Neural progenitor cell (in vitro differentiated cells): ENCODE measurements at places on chromosomes 3 and 15. TPM values are rescaled to one million over a fixed set of nuclear protein-coding genes. Genes with fewer than 3 reads are reported as not detected.
A peak's percentile ranks its signal among the peaks of the same experiment; 100 is the strongest.

Gene CTXN2
- total RNA-seq, result 0.03 and 0.60 TPM in 2 replicates

Gene TGM4
- 0.04 and 0.12 TPM in 2 replicates for total RNA-seq

DNA sequence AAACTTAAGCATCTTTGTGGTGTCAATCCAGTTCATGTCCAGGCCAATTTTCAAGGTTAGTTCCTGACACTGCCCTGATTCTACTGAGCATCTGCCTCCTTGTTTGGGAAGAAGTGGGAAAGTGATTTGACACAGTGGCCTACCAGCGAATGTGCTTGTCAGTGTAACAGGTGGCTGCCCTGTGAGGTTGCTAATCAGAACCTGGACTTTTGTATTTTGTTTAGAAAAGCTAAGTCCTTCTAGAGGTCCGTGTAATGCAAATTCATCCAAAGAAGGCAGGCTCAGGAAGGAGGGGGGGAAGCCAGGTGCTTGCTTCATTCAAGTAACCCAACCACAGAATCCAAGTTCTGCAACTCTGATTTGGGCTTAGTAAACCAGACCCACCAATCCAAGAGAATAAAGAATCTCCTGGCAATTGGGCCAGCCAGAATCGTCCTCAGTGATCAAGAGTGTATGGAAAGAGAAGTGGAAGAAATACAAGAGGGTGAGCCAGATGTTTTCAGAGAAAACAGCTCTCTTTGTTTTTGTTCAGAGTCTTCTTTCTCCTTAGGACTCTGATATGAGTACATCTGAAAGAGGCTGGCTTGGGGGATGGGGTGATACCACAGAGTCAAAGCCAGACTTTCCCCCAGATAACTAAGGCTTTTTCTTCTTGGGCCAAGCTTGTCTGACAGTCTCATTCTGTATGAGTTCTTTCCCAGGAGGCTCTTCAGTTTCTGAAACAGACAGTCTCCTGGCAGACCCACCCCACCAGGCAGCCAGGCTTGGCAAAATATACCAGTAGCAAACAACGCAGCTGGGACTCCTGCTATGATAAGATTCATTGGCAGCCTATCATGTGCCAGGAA, 508.9 kb upstream of the TBL1XR1 start:
- DNase-seq, result no peak

DNA sequence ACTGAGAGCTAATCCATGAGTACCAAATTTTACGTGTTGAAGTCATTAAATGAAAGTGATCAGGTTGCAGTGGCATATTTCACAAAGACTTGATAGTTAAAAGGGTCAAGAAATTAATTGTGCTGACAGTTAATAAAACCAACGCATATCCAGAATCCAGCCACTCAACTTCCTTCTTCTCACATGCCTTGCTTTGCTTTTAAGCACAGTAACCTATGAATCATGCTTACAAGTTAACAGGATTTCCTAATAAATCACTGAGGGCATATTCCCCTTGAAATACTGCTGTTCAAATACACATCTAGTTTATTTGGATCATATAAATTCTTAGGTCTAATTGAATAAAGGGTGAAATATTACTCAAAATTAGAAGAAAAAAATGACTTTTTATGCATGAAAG, 801.5 kb upstream of the EPHA6 start:
- DNase-seq, result no peak

- no peak for DNase-seq
These were observed 26.7 kb upstream of the SLC41A3 start for GRCh38 chr3:126110431-126111125.

DNA sequence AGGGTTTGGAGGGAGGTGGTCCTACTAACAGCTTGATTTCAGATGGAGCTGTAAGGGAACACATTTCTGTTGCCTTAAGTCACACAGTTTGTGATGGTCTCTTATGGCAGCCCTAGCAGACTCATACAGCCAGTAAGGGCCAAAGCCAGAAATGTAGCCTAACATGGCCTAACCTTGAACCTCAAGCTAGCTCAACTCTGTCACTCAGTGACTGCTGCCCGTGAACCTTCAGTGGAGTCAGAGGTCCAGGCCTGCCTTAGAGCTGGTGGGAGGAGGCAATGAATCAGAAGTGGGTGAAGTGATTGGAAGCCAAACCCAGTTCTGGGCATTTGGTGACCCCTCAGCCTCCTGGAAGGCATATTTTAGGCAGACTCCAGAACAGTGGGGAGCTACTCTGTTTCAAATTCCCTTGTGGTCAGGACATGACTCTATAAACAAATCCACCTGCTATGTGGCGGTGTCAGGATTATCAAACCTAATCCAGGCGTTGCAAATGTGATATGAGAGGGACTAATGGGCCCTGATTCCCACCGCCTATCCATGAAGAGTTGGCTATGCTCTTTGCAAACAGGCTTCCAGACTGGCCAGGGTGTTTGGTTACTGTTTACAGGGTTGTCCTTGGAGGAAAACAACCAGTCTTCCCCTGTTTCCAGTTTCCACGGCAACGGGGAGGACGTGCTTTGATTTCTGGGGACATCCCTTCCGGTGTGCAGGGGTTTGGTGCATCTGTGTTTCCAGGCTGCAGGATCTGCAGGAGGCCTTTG, 105.9 kb upstream of the AGBL1 start:
- peak; percentile 58 for DNase-seq

GRCh38 chr3:99950921-99951320, 133.3 kb downstream of the CMSS1 start:
- DNase-seq, result no peak

- DNase-seq, result no peak
These were observed 65.8 kb downstream of the ZNF280D start for GRCh38 chr15:56667517-56667916.

GRCh38 chr3:149377408-149378364, at the start of gene TM4SF1:
TSS of gene TM4SF1 (minus strand) at chr3:149377649. CDS start at chr3:149377547, 102 bp downstream.
- no peak for DNase-seq

Gene RAB6B
- 7.7 and 10.1 TPM in 2 replicates for total RNA-seq

DNA sequence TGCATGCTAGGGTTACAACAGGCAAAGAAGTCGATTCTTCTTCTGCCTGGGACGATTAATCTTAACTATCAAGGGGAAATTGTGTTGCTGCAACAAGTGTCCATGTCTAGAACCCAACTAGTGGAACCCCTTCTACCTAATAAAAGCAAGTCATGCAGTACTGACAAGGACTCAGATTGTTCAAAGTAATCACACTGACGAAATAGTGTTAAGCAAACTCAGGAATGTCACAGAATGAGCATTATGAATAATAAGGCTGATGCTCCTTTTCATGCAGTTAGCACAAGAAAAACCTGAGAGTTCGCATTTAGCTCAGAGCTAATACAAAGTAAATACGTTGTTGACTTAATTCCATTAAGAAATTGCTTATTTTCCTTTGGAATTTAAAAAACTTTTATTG, 47.5 kb upstream of the TRIM42 start:
- DNase-seq, result no peak

DNA sequence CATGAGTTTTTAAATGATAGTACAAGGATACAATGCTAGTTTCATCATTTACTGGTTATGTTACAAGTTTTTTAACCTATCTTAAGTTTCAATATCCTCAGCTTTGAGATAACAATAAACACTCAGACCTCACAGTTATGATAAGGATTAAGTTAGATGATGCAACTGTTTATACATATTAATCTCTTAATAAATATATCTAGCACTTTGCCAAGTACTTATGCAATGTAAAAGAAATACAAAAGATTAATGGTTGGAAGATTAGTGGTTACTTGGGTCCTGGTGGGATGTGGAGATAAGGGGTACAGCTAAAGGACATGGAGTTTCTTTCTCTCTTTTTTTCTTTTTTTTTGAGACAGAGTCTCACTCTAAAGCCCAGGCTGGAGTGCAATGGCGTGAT, 12.0 kb downstream of the SPPL2A start:
- DNase-seq, result no peak

DNA sequence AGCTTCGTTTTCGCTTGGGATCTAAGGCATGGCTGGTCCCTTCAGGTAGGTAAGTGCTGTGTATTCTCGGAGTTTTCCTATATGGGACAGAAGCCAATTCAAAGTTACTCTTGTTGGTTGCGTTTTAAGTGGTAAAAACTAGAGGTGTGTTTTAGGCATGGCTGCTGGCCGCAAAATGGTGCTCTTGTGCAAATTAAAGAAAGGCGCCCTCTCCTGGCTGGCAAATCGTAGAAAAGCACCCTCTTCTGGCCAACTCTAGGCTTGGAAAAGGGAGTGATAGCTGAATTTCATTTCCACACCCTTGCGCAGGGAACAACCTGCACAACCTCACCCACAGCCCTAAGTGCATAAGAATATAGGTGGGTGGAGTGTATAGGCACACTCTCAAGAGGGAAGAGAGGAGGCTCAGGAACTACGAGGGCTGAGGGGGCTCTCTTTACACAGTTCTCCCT, 23.5 kb downstream of the DRD3 start:
- DNase-seq, result peak; percentile 61

DNA sequence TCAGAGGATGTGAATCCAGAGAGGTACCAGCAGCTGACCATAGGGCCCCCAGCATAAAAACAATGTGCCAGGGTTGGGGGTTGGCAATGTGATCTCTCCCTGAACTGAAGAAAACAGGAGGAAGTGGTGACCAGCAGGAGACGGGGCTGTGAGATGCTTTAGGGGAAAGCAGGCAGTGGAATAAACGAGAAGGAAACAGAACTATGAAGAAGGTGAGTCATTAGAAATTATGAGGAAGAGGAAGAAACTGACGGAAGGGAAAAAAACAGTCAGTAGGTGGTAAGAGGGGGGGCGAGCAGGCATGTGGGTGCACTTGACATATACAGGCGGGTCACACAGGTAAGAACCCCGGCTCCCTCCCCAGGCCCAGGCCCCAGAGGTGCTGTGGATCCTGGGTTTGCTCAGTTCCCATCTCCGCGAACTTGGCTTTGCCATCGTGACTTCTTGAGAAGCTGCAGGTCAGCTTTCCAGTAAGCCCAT, 42.2 kb upstream of the B3GNT5 start:
- no peak for DNase-seq
